ENCODE measurements at places on chromosomes 4 and X.
A peak's percentile ranks its signal among the peaks of the same experiment; 100 is the strongest.

- DNase-seq = no peak
Observed at GRCh38 chr4:180734753-180735432, 1508.3 kb upstream of the TENM3 start.

DNA sequence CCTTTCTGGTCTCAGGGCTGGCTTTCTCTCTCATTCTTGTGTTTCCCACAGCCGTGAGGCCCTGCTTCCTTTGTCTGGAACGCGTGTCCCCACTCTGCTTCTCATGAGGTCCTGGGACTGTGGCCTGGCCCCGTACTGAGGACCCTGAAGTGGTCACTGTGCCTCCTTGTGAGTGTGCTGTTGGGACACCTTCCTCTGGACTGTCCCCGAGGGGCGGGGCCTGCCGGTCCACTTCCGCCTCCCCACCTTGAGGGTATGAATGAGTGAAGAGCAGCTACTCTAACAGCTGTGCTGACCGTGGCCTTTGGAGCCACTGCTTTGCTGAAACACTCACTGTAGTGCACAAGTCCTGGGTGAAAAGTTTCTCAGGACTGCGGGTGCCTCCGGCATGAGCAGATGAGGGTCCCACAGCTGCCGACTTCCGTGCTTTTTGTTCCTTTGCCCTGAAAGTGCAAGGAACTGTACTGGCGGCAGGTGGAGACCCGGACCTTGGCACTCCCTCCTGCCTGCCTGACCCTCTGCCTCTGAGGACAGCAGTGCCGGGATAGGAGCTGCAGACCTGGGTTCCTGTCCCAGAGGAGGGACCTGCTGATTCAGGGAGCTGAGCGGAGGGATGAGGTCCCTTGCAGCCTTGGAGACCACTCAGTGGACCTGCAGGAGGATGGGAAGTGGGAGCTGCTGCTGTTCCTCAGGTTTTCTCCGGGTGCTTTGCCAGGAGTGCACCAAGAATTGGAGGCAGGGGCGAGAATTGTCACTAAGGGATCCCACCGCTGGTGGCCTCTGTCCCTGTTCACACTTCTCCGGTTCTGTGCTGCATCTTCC is 38.0 kb downstream of the HTT-AS start:
- DNase-seq = no peak

DNA sequence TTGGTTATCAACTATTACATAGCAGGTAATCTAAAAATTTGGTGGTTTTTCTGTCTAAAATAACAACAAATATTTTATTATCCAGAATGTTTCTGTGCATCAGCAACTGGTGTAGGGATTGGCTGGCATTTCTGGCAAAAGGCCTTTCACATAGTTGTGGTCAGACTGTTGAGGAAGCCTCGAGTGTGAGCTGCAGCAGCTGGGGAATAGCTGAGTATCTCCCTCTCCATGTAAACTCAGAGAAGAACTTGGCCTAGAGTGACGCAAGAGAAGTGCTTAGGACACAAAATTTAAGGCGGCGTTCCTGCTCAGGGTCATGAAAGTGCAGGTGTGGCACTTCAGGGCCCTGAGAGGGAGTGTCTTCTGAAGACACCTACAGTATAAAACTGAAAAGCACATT is 558.9 kb downstream of the SPOCK3 start:
- peak; percentile 59 for DNase-seq

DNA sequence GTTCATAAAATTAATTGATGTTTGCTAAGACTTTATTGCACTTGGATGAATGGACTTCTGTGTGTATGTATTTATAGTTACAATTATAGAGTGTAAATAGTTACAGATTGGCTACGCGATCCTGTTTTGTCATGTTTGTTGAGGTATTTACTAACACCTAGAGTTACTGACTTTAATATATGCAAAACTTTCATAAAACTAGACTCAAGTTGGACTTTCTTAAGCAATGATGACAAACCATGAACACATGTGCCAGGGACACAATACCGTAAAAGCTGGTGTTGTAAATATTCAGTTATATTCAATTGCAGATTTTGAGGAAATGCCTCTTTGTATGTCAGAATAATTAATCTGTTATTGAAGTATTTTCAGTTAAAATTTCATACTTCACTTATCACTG is 6.1 kb downstream of the GRIA2 start:
- no peak for DNase-seq

GRCh38 chr4:174215057-174215456 is 68.4 kb downstream of the FBXO8 start:
- DNase-seq = no peak

DNA sequence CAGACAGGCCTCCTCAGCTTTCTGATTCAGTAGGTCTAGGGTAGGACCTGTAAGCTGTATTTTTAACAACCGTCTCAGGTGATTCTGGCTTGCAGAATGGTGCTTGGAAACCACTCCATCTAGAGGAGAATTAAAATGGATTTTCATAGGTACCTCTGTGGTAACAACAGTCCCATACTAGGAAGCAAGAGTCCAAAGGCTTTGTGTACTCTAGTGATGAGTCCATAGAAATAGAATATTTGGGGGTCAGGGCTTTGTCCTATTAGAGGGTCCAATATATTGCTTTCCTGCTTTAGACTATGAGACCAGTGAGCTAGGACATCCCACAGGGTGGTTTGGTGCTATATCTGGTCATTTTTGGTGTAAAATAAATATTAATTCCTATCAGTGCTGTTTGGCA is 242.0 kb downstream of the SCFD2 start:
- DNase-seq = no peak

- DNase-seq = no peak
Observed at GRCh38 chrX:97330151-97330550, 446.4 kb downstream of the RPA4 start.

DNA sequence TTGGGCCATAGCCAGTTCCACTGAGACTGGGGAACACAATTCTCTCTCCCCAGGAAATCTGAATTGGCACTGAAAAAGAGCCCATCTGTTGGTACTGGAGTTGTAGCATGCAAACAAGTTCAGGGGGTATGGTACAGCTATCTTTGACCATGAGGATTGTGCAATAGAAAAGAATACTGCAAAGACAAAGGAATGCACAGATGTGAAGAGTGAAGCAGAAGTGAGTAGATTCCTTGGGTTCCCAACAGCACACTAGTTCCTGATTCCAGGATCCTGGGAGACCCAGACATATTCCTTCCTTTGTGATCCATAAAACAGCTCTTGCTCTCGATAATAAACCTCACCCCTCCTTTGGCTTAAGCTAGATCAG is 43.3 kb upstream of the CTAG2 start:
- peak; percentile 54 for DNase-seq

- no peak for DNase-seq
Observed at GRCh38 chr4:169770416-169770815, 12.7 kb upstream of the HPF1 start.

DNA sequence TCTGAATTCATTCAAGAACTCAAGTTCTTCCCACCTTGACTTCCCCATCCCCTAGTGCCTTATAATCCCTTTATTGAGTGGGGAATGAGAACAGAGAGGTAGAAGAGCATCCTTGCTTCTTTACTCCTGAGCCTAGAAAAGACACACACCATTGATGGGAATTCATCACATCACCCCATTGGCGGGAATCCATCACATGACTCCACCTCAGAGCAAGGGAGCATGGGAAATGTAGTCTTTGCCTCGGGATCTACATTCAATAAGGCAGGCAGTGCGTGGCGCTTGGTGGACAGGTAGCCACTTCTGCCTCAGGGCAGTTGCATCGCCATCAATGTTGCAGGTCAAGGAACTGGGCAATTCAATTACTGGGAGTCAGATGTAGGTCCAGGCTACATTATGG is 50.7 kb downstream of the MXRA5 start:
- DNase-seq = peak; percentile 11

GRCh38 chr4:54189140-54189539 is 40.0 kb upstream of the PDGFRA start:
- DNase-seq = peak; percentile 75

DNA sequence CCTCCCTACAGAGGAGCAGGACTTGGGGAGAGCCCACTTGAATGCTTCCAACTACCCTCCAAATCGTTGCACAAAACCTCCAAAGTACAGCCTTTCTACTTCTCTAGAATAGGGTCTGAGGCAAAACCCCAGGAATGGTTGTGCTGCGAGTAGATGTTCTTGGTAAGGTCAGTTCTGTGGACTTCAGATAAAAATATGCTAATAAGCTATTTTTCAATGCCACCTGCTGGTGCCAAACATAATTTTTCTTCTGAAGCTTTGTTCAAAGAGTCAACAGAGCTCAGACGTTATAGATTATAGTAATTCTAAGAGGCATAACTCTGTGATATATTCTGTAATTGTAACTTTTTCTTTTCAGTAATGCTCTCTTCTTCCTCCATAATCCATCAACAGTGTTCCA is 425.7 kb downstream of the GPAT3 start:
- peak; percentile 20 for DNase-seq

DNA sequence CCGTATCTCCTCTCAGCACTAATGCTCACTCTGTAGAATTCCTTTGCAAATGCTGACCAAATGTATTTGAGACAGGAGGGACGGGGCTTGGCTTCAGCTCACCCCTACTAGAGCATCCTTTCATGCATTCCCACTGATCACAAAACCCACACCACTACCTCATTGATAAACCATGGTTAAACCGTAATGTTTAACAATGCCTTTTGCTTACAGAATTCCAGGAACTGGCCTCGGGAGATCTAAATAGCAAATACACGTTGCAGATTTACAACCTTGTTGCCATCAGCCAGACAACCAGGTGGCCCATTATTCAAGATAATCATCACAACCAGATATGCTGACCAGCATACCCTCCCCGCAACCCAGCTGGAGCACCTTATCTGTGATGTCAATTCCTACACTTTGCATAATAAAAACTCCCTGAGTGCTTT is 391.9 kb downstream of the KCTD8 start:
- no peak for DNase-seq

GRCh38 chr4:148173397-148174017 is 268.7 kb downstream of the NR3C2 start:
- peak; percentile 22 for DNase-seq

- no peak for DNase-seq
Observed at GRCh38 chr4:187586892-187587291, 408.7 kb upstream of the ZFP42 start.

GRCh38 chrX:8005678-8006347 is 78.6 kb upstream of the PNPLA4 start:
- DNase-seq = no peak

DNA sequence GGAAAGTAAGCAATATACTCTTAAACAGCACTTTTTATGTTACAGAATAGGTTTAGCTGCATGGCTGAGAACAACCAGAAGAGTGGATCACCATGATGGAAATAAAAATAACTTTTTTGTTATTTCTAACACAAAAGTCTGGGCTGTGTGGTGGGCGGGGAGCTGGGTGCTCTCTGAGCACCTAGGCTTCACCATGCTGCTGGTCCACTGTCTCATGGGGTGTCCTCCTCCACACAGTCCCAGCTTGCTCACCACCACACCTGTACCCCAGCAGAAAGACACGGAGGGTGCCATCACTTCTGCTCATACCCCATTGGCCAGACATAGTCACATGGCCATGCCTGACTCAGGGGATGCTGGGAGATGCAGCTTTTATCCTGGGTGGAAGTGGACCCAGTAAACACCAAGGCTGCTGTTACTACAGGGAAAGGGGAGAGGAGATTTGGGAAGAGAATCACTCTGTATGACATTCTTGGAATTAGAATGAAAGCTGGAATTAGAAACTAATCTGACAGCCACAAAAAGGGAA is 45.0 kb downstream of the CPZ start:
- no peak for DNase-seq
